ENCODE measurements at places on chromosomes 11 and 22.
A peak's percentile ranks its signal among the peaks of the same experiment; 100 is the strongest.

GRCh38 chr11:94968334-94968958 lies 4.9 kb downstream of the CWC15 start:
- DNase-seq, result peak; percentile 73
- peaks cover 44% of the 10 kb centered on the region for H3K36me3 ChIP-seq
- peaks cover 31% of the 10 kb centered on the region for H3K4me1 ChIP-seq
- H3K4me3 ChIP-seq, result no peak overlapping the region

- peak overlapping the region; percentile 10 for H3K27ac ChIP-seq
- H3K4me3 ChIP-seq, result no peak overlapping the region
- peaks cover 30% of the 10 kb centered on the region for H3K4me1 ChIP-seq
- peak; percentile 25 for DNase-seq
Measured at GRCh38 chr11:36492724-36493304, 17.3 kb downstream of the TRAF6 start.

GRCh38 chr22:23899042-23899745 lies 5.0 kb downstream of the MIF start:
- peaks cover 27% of the 10 kb centered on the region for H3K36me3 ChIP-seq
- peaks cover 9% of the 10 kb centered on the region for H3K4me1 ChIP-seq
- H3K27ac ChIP-seq, result no peak overlapping the region
- H3K27me3 ChIP-seq, result peaks cover 7% of the 10 kb centered on the region
- no peak for DNase-seq

GRCh38 chr11:112941104-112941503 lies 20.1 kb upstream of the NCAM1 start:
- H3K27me3 ChIP-seq, result no peaks in the 10 kb centered on the region
- DNase-seq, result no peak
- no peaks in the 10 kb centered on the region for H3K36me3 ChIP-seq

DNA sequence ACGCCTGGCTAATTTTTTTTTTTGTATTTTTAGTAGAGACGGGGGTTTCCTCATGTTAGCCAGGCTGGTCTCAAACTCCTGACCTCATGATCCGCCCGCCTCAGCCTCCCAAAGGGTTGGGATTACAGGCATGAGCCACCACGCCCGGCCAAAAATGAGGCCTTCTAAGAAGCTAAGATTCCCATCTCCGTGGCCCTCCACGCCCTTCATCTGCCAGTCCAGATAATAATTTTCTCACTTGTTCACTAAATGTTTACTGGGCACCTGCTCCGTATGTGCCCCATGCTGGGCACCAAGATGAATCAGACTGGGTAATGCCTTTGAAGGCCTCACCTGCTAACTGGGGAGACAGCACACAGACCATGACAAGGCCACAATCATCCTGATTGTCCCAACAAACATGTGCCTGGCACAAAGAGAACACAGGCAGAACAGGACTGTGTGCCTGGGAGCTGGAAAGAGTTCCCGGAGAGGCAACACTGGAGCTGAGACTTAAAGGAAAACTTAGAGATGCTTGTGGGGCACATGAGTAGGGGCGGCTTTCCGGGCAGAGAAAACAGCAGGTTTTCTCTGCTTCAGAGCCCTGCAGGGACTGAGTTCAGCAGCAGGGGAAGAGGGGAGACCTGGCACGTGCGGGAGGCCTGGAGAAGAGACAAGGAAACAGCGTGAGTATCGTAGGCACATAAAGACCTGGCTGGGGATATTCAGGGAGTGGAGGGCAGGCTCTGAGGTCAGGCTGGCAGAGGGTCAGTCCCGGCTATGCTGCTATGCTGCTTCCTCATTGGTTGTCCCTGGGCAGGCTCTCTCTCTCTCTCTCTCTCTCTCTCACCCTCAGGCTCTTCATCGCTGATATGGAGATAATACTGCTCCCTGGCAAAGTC lies 2.4 kb downstream of the KIAA0930 start:
- no peak for DNase-seq
- H3K27ac ChIP-seq, result no peak overlapping the region
- H3K4me1 ChIP-seq, result peaks cover 21% of the 10 kb centered on the region
- peaks cover 2% of the 10 kb centered on the region for H3K27me3 ChIP-seq
- H3K36me3 ChIP-seq, result no peaks in the 10 kb centered on the region
- H3K4me3 ChIP-seq, result no peak overlapping the region
